CMK (cell line): ENCODE measurements at places on chromosomes 2 and 18.

DNA sequence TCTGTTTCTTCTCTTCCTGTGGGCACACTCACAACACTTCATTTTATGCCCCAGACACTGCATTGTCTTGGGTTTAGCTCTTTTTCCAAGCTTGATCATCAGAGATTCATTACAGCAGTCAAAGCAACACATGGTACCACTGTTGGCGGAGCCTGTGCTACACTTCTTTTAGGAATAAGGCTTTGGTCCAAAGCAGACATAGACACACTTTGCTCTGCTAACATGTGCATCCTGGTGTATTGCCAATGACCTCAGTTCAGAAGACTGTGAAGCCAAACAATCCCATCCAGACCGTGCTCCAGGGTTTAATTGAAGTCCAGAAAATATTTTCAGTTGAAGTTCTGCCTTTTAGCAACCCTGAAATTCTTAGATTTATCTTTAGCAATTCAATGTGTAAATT, 354.6 kb upstream of the RAB12 start:
- no peak for DNase-seq

DNA sequence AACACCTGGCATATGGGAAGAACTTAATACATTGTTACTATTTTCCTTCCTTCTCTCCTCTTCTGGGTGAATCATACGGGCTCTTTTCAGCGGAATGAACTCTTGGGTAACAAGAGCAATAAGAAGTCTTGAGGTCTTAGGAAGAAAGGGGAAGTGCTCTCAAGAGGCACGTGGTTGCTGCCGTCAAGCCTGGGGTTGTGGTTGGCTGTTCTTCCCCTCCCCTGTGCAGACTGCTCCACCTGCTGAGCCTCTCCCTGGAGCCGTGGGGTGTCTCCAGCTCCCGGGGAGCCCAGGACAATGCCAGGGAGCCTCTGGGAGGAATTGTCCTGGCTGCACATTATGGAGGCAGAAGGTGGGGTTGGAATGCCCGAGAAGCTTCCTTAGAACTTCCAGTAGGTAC, 19.4 kb downstream of the TOGARAM2 start:
- DNase-seq, result no peak

GRCh38 chr18:62767321-62767720, 52.0 kb downstream of the PHLPP1 start:
- DNase-seq, result no peak

GRCh38 chr2:143725400-143725799, 596.2 kb downstream of the ARHGAP15 start:
- peak; percentile 8 for DNase-seq

DNA sequence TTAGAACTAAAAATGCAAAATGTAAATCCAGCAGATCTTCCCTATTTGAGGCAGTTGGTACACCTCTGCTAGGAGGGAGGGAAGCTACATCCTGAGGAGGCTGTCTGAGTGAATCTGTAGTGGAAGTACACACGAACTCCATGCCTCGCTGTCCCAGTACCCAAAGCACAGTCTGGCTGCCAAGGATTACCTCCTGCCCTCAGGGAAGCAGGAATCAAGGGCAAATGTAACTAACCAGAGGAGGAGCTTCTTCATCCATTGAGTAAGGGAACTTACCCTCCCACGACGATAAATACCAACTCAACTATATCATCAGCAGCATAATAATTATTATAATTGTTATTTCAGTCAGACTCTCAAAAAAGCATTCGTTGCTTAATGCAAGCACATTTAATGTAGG, 2.1 kb downstream of the DHRS9 start:
- no peak for DNase-seq

GRCh38 chr2:67234440-67234839, 162.7 kb upstream of the ETAA1 start:
- DNase-seq, result no peak

GRCh38 chr2:114543236-114543766, 100.9 kb downstream of the DPP10 start:
- DNase-seq, result peak; percentile 18

DNA sequence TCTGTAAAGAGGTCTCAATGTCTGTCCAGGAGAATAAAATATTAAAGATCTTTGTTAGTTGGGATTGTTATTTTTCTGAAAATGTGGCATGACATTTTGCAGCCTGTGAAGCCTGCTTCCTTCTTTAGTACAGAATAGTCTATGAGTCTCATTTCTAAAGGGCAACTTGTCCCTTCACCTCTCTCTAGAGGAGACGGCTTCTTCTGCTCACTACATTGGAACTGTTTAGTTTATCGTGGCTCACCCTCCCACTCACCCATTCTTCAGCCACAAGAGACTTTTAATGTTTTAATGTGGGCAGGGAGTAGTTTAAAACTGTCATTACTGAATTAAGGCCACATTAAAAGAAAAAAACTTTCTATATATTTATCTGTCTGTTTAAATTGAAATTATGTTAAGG, 161.0 kb downstream of the BARD1 start:
- DNase-seq, result no peak

GRCh38 chr2:196338440-196338839, 167.1 kb upstream of the STK17B start:
- DNase-seq, result no peak

DNA sequence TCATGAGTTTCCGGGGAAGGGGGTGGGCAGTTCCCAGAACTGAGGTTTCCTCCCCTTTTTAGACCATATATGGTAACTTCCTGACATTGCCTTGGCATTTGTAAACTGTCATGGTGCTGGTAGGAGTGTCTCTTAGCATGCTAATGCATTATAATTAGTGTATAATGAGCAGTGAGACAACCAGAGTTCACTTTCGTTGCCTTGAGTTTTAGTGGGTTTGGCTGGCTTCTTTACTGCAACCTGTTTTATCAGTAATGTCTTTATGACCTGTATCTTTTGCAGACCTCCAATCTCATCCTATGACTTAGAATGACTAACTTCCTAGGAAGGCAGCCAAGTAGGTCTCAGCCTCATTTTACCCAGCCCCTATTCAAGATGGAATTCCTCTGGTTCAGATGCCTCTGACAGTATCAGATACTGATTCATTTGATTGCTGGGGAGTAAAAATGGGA, 447.3 kb downstream of the XIRP2 start:
- DNase-seq, result no peak

- no peak for DNase-seq
Observed at GRCh38 chr2:34215174-34215573, 616.1 kb upstream of the FAM98A start.

- DNase-seq, result no peak
Observed at GRCh38 chr18:58128381-58129374, 84.7 kb downstream of the NEDD4L start.

DNA sequence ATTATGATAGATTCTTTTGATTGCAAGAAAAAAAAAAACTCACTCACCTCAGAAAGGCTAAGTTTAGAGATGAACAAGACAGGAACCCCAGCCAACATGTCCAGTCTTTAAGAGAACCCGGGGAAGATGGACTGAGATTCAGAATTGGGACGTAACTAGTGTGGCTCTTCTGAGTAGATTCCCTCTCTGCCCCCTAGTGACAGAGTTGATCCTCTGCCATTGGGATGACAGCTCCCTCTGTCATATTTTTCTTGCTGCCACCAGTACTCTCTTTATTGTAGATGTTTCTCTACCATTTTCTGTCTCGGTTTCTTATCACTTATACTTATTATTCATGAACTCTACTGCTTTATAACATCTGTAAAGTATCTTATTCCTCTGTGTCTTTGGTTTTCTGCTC, 77.7 kb downstream of the GULP1 start:
- no peak for DNase-seq

GRCh38 chr2:58045580-58046334, 849 bp upstream of the VRK2 start:
- no peak for DNase-seq

- DNase-seq, result no peak
Observed at GRCh38 chr2:100125626-100126025, 16.8 kb downstream of the AFF3 start.

GRCh38 chr2:176935543-176936102, 277.0 kb upstream of the HNRNPA3 start:
- no peak for DNase-seq

- no peak for DNase-seq
Observed at GRCh38 chr2:136057023-136057801, 60.7 kb downstream of the CXCR4 start.

DNA sequence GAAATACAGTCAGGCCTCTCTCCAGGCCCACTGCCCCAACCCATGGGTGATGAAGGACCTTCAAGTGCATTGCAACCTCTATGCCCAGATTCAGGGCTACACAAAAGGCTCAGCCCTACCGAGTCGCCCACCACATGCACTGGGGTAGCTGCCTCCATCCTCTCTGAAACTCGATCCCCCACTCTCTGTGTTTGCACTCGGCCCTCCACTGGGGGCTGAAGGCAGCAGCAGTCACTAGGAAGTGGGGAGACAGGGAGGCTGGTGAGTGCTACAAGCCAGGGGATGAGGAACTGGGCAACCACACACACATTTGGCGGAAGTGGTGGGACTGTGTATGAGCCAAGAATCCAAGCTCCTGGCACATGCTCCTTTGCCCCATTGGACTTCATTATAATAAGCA, 94.6 kb downstream of the CERS6 start:
- DNase-seq, result no peak

DNA sequence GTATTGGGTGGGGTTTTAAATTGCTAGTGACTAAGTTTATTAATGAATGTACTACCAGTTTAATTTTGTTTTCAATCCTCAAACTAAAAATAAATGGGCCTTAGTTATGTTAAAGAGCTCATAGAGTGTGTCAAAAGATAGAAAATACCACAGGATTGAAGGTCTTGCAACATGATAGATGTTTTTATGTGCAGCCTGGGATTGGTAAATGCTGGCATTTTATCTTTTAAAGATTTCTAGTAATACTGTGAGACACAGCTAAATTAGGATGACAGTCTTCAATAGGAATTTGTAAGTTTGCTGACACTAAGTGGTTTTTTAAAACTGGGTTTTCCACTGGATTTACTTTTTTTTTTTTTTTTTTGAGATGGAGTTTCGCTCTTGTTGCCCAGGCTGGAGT, 122.3 kb downstream of the HAUS1 start:
- DNase-seq, result no peak

DNA sequence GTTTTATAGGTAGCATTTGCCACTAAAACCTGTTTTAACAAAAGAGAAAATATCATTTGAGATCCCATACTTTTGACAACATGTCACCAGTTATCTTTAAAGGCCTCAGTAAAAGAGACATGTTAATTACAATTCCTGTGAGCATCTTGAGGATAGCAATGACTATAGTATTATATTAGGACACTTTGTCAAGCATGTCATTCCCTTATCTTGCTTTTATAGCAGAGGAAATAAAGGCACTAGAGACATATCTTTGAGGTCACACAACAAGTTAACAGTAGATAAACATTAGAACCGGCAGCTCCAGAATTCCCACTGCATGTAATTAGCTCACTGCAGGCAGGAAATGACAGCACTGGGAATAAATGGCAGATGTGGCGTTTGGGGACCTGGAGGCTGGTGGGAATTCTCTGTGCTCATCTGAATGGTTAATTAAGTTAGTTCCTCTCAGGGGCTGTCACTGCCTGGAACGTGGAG, 25.9 kb downstream of the LYPD6B start:
- DNase-seq, result no peak

DNA sequence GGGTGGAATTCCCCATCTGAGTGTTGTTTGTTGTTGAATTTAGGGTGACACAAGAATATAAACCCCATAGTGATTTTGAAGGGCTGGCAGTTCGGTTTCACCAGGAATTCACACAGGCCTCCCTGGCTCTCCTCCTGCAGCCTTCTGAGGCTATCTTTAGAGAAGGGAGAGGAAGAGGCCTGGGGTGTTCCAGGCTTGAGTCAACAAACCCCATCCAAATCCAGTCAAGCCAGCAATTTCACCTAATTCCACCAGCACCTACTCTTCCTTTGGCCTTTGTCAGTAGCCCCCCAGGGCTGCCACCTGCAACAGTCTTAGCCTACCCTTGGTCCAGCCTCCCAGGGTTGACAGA, 32.0 kb downstream of the MARCHF4 start:
- no peak for DNase-seq

DNA sequence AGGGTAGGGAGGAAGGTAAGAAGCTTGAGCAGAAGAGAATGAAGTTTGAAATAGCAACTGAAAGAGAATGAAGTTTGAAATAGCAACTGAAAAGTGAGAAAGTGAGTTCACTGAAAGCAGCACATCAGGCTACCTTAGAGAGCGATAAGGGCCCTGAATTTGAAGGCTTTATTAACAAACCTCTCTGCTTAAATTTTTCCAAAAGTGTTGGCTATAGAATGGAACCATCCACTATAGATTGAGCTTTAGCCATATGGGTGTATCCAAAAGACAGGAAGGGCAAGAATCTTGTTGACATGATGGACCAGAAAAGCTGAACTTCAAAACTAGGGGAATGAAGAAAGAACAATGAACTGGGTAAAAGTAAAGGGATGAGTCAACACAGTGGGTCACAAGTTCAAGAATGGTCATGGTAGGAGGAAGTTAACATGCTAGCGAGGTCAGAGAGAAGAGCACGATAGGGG, 122.5 kb downstream of the ASXL3 start:
- DNase-seq, result no peak

DNA sequence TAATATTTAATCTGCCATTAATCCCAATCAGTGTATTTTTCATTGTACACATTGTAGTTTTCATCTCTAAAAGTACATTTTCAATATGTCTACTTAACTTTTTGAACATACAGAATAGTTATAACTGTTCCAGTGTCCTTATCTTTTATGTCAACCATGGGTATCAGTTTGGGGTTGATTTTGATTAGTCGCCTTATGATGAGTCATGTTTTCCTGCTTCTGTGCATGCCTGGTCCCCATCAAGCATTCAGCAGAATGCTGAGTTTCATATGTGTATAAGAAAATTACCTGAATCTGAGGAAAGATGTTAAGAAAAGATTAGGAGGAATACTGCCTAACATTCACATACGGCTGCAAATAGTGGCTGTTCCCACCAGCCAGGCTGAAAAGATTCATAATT, 17.7 kb downstream of the SPDYA start:
- DNase-seq, result no peak

DNA sequence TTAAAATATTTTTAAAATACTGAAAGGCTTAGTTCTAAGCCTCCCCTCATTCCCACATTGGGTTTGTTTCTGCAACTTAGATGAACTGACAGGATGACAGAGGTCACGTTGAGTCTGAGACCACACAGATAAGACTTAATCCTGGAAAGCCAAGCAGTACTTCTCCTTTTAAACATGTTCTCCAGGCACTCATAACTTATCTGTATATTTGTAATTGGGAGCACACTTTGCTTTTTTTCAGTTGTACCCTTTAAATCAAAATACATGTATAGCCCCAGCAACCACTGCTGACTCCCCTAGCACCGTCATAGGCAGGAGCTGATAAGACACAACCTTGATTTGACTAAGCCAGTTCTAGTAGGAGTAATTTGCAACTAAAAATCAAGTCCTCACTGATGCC, 394.8 kb downstream of the PID1 start:
- no peak for DNase-seq

DNA sequence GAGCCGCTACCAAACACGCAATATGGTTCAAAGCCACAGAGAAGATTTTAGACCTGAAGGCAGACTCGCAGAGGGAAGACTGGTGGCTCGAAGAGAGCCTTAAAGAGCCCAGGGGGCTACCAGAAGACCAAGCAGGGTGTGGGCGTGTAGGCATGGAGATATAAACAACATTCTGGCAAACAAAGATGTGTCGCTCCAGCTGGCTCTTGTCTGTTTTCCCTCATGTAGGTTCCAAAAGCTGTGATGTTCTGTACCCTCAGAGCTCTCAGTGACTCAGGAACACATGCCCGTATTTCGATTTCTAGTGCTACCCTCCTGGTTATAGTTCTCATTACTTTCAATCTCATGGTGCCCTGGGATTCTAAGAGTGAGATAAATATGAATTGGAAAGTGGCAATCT, 44.5 kb downstream of the DOCK10 start:
- no peak for DNase-seq
